Activated naive CD8-positive, alpha-beta T cell treated with anti-CD3 and anti-CD28 coated beads for 36 hours (primary cell): ENCODE measurements at places on chromosomes 3 and 15. TPM values are rescaled to one million over a fixed set of nuclear protein-coding genes. Genes with fewer than 3 reads are reported as not detected.

DNA sequence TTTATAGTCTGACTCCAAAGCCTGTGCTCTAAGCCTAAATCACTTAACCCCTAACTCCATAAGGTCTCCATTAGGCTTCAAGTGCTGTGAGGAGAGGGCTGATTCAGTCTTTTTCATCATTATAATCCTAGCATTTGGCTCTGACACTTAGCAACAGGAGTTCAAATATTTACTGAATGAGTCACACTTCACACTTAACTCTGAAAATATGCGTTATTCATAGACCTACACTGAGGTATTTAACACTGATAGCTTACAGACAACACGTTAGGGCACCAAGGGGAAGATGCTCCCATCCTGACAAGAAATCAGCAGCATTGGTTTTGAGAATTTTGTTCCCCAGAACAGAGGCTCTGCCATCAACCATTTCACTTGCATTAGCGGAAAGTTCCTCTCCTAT lies 53.5 kb downstream of the MSL2 start:
- H3K4me3 ChIP-seq: no peak overlapping the region
- H3K27ac ChIP-seq: peak overlapping the region; percentile 34
- no peak for DNase-seq
- H3K36me3 ChIP-seq: peaks cover 5% of the 10 kb centered on the region

DNA sequence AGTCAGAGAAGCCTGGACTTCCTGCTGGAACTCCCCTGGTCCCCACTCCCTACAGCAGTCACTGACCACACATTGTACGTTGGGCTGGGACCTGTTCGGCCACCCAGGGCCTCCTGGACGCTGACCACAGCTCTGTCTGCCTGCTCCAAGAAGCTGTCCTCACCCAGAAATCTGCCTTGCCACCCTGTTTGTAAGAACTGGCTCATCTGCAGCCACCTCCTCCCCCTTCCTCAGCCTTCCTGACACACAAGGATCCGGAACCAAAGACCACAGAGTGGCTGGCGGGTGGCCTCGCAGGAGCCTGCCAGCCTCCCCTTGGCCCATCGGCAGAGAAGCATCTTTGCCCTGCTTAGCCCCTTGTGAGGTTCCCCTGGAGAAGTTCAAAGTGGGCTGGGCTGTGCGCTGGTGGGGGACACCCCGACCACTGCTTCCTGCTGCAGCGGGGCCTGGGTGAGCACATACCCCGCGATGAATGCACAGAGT lies 91.9 kb downstream of the PCSK6 start:
- H3K36me3 ChIP-seq: no peaks in the 10 kb centered on the region
- H3K4me1 ChIP-seq: peaks cover 23% of the 10 kb centered on the region
- peaks cover 25% of the 10 kb centered on the region for H3K27me3 ChIP-seq
- H3K27ac ChIP-seq: peak overlapping the region; percentile 54

GRCh38 chr15:84033793-84034553 lies 201.6 kb upstream of the GOLGA6L4 start:
- peaks cover 11% of the 10 kb centered on the region for H3K27me3 ChIP-seq
- no peak for DNase-seq
- no peaks in the 10 kb centered on the region for H3K36me3 ChIP-seq
- no peak overlapping the region for H3K4me3 ChIP-seq
- H3K4me1 ChIP-seq: no peaks in the 10 kb centered on the region

GRCh38 chr15:96418146-96418545 lies 87.6 kb downstream of the NR2F2 start:
- H3K4me3 ChIP-seq: no peak overlapping the region
- H3K27ac ChIP-seq: no peak overlapping the region
- H3K36me3 ChIP-seq: no peaks in the 10 kb centered on the region
- no peak for DNase-seq
- no peaks in the 10 kb centered on the region for H3K4me1 ChIP-seq
- peaks cover 89% of the 10 kb centered on the region for H3K27me3 ChIP-seq

DNA sequence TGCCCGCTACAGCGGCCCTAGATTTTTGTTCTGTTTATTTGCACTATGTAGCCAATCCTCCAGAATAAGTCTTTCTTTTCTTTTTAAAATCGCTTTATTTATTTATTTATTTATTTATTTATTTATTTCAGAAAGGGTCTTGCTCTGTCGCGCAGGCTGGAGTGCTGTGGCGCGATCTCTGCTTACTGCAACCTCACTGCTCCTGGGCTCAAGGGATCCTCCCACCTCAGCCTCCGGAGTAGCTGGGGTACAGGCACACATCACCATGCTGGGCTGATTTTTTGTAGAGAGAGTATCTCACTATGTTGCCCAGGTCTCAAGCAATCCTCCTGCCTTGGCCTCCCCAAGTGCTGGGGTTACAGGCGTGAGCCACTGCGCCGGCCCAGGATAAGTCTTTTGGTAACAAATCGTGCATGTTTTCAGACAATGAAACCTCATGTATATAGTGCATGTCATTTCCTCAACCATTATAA lies 333 bp upstream of the MTFMT start:
- H3K27me3 ChIP-seq: peaks cover 14% of the 10 kb centered on the region
- no peak overlapping the region for H3K27ac ChIP-seq
- peaks cover 7% of the 10 kb centered on the region for H3K36me3 ChIP-seq

DNA sequence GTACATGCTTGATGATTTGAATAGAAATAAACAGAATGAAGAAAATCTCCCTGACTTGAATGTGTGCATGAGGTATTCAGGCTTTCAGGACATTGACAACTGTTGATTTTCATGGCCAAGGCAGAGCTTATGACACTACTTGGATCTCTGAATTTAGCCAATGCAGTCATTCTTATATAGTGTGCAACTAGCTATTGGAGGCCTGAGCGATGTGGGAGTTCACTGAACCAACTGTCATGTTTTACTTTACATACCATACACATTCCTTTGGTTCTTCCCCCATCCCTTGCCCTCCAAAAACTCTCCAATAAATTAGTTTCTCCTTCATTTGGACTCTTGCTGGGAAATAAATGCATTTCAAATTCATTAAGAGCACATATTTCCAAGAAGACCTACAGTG lies 460.4 kb downstream of the RBMS3 start:
- H3K27me3 ChIP-seq: no peaks in the 10 kb centered on the region
- no peak overlapping the region for H3K27ac ChIP-seq
- no peaks in the 10 kb centered on the region for H3K4me1 ChIP-seq
- no peak for DNase-seq
- H3K4me3 ChIP-seq: no peak overlapping the region

DNA sequence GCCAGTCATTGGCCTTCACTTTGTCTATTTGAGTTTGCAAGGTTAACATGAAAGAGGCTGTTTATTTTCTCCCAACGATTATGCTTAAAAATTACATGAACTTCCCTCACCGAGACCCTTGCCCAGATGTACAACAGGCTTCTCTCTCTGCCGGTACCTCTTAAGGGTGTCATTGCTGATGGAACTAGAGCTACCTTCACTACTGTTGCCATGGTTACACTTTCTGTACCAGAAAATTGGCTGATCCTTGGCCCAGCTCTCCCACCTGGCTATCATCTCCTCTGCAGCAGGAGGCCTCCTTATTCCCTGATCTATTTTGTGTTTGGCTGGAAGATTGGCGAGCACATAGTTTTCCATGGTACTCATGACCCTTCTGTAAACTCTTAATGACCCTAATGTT lies 24.0 kb upstream of the LIPC start:
- no peaks in the 10 kb centered on the region for H3K27me3 ChIP-seq
- H3K4me1 ChIP-seq: peaks cover 22% of the 10 kb centered on the region
- peaks cover 3% of the 10 kb centered on the region for H3K36me3 ChIP-seq
- no peak overlapping the region for H3K4me3 ChIP-seq
- DNase-seq: no peak

DNA sequence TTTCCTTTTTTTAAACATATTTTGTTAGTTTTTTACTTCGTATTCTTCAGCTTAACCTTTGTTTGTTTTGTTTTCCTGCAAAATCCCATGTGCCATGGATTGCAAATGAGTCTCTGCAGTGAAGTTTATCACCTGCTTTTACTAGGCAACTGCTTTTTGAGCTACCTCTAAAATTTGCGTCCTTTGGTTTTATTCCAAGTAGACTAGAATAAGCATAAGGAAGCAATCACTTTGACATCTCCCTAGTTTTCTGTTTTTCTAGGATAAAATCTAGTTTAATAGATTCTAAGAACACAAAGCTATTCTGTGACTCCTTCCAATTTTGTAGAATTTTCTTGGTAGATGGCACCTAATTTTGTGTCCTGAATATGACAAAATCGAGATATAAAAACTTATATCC lies 1059.2 kb downstream of the OTOL1 start:
- no peak overlapping the region for H3K27ac ChIP-seq
- H3K4me1 ChIP-seq: no peaks in the 10 kb centered on the region
- no peaks in the 10 kb centered on the region for H3K27me3 ChIP-seq
- DNase-seq: no peak
- no peak overlapping the region for H3K4me3 ChIP-seq

DNA sequence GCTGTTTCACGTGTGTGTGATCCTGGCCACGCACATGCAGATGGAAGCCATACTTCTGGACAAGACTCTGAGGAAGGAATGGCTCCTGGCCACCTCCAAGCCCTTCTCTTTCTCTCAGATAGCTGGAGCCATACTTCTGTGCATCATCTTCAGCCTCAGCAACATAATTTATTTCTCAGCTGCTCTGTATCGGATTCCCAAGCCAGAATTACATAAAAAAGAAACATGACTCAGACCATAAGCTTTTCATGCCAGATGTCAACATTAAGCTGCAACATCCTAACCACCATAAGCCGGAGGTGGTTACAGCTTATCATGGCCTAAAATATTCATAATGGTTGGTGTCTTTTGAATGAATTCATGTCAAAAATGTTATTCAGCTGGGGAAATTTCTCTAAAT lies 10.6 kb upstream of the KIF23 start:
- H3K36me3 ChIP-seq: no peaks in the 10 kb centered on the region
- H3K4me1 ChIP-seq: peaks cover 8% of the 10 kb centered on the region
- peaks cover 11% of the 10 kb centered on the region for H3K27me3 ChIP-seq

DNA sequence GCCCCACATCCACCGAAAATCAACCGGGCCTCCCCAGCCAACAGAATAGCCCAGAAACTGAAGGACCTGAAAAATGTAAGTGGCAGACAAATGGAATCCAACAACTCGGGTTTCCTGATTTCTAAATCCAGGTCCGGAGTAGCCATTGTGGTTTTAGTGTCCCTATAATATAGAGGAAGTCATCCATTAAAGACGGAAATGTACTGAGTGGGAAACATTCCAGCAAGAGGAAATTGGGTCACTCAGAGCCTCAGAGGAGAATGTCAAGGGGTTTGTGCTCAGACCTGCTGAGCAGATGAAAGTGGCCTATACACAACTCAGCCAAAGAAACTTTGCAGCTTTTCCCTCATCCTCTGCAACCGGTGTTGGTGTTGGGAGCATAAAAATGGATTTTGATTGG lies 366.7 kb downstream of the ERC2 start:
- no peak overlapping the region for H3K27ac ChIP-seq
- no peak for DNase-seq
- H3K4me1 ChIP-seq: no peaks in the 10 kb centered on the region
- no peaks in the 10 kb centered on the region for H3K36me3 ChIP-seq

- H3K27ac ChIP-seq: no peak overlapping the region
- peaks cover 3% of the 10 kb centered on the region for H3K36me3 ChIP-seq
- no peak for DNase-seq
- H3K4me3 ChIP-seq: no peak overlapping the region
Observed at GRCh38 chr15:89652131-89652530, 3.1 kb downstream of the KIF7 start.

DNA sequence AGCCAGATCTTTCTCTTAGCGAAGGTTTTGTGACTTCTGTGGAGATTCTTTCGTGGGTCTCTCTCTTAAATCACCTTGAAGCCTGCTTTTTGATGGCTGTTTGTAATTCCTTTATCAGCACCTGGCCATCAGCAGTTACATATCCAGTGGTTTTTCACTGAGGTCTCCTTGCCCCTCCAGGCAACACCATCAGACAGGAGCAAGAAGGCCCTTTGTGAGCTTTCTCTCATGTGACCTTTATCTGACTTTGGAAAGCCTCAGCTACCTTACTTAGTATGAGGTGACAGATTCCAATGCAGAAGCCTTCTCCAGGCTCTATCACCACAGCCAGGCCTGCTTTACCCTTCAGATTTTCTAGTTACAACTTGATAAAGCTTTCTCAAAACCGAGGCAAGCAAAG lies 30.0 kb upstream of the P3H2 start:
- H3K27me3 ChIP-seq: no peaks in the 10 kb centered on the region
- no peaks in the 10 kb centered on the region for H3K36me3 ChIP-seq
- H3K27ac ChIP-seq: no peak overlapping the region
- H3K4me1 ChIP-seq: no peaks in the 10 kb centered on the region
- H3K4me3 ChIP-seq: no peak overlapping the region
- DNase-seq: no peak

GRCh38 chr3:43286841-43287499 lies 630 bp downstream of the SNRK start:
- peak; percentile 42 for DNase-seq
- H3K36me3 ChIP-seq: peaks cover 17% of the 10 kb centered on the region
- H3K27ac ChIP-seq: peak overlapping the region; percentile 90

DNA sequence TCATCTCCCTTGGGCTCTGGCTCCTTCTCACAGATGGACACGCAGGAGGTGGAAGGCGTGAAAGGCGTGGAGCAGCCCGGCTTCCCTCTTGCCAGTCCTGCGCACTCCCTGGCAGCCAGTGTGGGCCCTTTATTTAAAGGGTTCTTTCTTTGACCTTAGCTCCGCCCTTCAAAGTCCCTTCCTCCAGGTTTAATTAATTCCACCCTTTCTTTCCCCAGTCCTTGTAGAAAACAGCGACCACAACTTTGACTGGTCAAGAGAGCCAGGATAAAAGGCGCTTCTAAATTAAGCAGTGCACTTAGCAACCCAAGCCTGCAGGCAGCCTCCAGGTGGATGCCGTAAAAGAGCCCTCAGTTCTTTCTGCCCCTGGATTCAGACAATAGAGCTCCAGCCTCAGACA lies at the start of gene HDC:
TSS of gene HDC (minus strand) at position 107 of the 400 bp plus-strand sequence. CDS start at position 4, 103 bp downstream.
- DNase-seq: no peak
- no peak within 1 kb of the TSS for H3K27ac ChIP-seq
- H3K4me3 ChIP-seq: no peak within 1 kb of the TSS
- H3K27me3 ChIP-seq: peaks cover 5% of the 10 kb centered on the region
- H3K36me3 ChIP-seq: peaks cover 1% of the 10 kb centered on the region

- no peak overlapping the region for H3K27ac ChIP-seq
- peaks cover 7% of the 10 kb centered on the region for H3K36me3 ChIP-seq
- DNase-seq: no peak
- H3K4me1 ChIP-seq: no peaks in the 10 kb centered on the region
- no peaks in the 10 kb centered on the region for H3K27me3 ChIP-seq
Observed at GRCh38 chr15:50232791-50233190, 32.7 kb downstream of the HDC start.

The CX3CR1 gene
- 0.08 TPM for total RNA-seq

The ACOX2 gene
- not detected for total RNA-seq

The TICRR gene
- 22.5 TPM for total RNA-seq

The PLA1A gene
- not detected for total RNA-seq

The LARP6 gene
- total RNA-seq: 0.12 TPM

The BMF gene
- total RNA-seq: 5.4 TPM

The ATP2C1 gene
- total RNA-seq: 48.8 TPM

The GRM2 gene
- 0.46 TPM for total RNA-seq
